GM23338 (cell line): ENCODE measurements at places on chromosomes 7 and 10. TPM values are rescaled to one million over a fixed set of nuclear protein-coding genes. Genes with fewer than 3 reads are reported as not detected.

The CPEB3 gene
- total RNA-seq, result 1.6 and 1.9 TPM in 2 replicates

The FXYD4 gene
- not detected in 2 replicates for total RNA-seq

DNA sequence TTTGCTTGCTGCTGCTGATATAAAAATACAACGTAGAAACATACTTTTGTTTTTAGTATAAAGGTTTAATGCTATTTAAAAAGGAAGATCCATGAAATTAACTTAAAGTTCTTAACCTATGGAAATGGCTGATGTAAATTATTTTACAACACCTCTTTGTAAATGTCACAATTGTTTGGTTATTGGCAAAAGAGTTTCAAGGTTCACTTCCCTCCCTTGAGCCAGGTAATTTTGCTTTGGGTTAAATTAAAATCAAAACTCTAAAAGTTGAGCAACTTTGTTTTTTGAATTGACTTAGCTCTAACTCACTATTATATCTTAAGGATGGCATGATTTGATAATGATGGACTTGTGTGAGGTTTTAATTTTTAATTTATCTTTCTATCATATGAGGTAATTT lies 39.2 kb upstream of the CYP2C18 start:
- no peak for DNase-seq

DNA sequence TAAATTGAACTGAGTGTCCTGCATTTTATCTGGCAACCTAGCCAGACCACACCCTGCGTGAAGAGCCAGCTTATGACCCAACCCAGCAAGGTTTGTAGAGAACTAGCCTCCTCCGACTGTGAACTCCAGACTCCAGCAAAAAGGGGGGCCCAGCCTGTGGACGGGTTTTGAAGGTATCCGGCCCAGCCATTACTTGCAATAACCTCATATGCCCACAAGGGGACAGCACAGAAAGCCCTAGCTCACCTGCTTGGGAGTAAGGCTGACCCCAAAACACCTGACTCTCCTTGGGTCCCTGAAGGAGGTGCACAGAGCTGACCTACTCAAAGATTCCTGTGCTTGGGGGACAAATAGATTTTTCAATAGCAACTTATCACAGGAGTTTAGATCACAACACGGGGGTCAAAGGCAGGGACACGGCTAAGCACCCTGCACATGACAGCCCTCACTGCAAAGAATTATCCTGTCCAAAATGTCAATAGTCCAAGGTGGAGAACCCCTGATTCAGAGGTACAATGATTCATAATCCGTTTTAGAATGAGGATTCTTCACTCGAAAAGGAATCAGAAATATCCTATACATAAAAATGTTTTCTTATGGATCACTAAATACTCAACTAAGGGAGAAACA lies 4.6 kb downstream of the TRPV6 start:
- DNase-seq, result peak; percentile 85

GRCh38 chr10:127450644-127451043 lies 98.5 kb upstream of the NPS start:
- DNase-seq, result no peak

- DNase-seq, result no peak
These were observed 106.8 kb downstream of the GLRX3 start for GRCh38 chr10:130243015-130243414.

DNA sequence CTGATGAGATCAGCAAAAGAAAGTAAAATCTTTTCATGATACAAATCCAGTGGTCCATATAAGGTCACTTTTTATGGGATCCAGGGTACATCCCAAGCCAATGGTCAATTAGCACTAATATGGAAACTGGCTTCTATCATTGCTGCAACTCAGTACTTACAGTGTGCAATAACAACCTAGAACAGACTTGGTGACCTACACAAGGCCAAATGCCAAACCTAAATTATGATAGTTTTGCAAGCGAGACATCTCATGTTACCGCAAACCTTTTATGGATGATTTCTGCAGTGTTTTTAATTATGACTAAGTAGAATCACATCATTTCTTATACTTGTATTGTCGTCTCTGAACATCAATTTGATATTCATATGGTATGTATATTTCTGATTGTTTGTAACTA lies 583.5 kb upstream of the SEMA3D start:
- DNase-seq, result no peak
